T-helper 9 cell (primary cell): ENCODE measurements at places on chromosomes 2 and 18.

DNA sequence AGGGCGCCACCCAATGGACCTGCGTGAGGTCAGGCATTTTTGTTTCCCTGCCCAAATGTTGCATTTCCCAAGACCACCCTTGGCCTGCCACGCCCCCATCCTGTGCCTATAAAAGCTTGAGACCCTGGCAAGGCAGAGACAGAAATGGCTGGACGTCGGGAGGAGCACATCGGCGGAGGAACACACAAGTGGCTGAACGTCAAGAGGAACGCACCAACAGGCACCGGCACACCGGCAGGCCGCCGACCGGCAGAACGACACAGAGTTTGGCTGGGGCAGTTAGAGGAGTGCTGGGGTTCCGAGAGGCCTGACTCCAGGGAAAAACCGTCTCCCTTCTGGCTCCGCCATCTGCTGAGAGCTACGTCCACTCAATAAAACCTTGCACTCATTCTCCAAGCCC is 35.9 kb downstream of the DCDC2C start:
- DNase-seq, result no peak

DNA sequence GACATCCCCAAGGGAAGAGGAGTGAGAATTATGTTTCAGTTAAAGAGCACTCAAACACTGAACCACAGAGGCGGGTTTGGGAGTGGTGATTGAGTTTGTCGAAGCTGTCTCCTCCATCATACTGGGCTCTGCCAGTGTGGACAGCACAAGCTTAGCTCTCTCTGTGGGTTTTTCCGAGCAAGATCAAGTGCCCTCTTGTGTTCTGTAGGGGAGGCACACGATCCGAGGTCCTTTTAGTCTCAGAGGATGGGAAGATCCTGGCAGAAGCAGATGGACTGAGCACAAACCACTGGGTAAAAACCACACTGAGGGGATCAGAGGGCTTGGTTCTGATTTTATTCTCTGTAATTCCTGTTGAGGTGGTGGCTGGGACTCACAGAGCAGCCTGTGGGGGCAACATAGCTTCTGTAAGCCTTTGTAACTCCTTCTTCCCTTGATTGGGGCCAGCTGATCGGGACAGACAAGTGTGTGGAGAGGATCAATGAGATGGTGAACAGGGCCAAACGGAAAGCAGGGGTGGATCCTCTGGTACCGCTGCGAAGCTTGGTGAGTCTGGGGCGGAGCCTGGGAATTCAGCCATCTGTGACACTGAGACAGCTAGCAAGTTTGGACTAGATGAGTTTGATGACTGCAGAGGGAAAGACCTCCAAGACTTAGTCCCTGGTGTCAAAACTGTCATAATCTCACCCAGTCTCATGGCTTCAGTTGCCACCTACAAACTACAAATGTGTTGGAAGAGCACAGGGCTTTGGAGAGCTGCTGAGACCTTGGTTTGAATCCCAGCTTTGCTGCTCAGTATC is 2.0 kb downstream of the NAGK start:
- DNase-seq, result no peak

DNA sequence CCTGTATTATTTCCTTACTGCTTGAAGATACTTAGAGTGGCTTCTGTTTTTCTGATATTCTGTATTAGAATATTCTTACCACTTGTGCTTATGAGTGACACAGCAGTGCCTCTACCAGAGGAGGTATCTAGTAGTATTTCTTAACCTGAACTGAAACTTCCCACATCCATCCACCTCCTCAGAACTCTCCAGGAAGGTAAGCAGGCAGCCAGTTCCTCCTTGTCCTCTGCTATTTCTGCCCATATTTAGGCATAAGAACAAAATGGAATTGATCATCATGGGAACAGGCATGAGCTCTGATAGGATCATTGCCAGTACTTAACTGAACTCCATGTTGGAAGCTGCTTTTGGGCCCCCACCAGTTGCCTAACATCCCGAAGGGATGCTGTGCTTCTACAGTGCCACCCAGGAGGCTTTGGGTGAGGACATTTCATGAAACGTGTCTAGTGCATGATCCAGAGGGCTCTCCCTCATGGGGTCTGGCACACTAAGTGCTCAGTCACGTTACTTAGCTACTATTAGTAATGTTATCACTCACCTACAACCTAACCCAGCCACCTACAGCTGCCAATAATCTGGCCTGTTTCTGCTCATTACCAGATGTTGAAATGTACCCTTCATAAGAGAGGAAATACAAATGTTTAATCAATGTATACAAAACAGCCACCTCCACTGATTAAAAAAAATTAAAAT is 520.7 kb downstream of the EIPR1 start:
- DNase-seq, result no peak

DNA sequence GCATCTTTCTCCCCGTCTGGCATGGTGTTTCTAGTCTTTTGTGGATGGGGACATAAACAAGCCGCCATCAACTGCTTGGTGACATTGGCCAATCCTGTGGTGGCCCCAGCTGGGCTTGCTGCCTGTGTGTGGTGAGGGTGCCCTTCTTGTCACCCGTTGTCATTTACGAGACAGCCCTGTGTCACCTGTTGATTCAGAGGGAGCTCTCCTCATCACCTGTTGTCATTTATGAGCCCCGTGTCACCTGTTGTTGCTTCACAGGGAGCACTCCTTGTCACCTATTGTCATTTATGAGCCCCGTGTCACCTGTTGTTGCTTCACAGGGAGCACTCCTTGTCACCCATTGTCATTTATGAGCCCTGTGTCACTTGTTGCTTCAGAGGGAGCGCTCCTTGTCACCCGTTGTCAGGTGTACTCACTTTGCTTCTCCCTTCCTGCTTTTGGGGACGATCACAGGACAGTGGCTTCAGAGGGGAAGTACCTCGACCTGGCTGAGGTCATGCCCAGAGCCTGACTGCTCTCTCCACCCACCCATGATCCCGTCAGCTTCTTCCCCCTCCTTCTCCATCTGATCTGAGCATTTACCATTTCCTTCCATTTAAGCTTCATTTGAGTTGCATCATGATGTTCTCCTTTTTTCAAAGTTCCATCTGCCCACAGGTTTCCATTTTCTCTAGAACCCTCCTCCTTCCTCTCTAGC is 29.1 kb downstream of the HPCAL1 start:
- DNase-seq, result peak; percentile 31

- no peak for DNase-seq
Observed at GRCh38 chr2:226760412-226761194, 39.0 kb downstream of the IRS1 start.

DNA sequence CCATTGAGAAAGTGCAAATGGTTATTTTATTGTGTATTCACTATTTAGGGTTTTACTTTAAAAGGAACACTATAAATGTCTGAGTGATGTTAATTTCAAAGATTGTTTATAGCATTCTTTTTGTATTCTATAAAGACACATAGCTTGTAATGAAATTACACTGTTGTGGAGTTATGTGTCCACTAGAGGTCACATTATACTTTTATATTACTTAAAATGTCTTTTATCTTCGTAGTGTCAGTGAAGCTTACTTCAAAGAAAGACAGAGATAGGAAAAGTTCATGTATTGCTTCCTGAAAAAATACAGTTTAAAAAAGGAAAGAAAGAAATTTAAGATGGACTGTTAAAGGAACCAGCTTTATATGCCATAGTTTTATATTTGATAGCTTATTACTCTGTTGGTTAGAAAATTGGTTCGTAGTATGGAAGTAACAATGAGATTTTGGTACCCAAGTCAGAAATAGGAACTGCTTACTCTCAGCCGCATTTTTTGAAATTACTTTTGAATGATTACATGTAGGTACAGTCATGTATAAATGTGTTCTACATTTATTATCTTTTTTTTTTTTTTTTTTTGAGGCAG is 20.5 kb downstream of the APLF start:
- DNase-seq, result no peak

- DNase-seq, result no peak
Observed at GRCh38 chr2:40360652-40361051, 91.2 kb downstream of the SLC8A1 start.

GRCh38 chr2:237640493-237640998 is 13.2 kb downstream of the LRRFIP1 start:
- DNase-seq, result no peak

- DNase-seq, result no peak
Observed at GRCh38 chr2:29417630-29418029, 302.4 kb downstream of the CLIP4 start.

DNA sequence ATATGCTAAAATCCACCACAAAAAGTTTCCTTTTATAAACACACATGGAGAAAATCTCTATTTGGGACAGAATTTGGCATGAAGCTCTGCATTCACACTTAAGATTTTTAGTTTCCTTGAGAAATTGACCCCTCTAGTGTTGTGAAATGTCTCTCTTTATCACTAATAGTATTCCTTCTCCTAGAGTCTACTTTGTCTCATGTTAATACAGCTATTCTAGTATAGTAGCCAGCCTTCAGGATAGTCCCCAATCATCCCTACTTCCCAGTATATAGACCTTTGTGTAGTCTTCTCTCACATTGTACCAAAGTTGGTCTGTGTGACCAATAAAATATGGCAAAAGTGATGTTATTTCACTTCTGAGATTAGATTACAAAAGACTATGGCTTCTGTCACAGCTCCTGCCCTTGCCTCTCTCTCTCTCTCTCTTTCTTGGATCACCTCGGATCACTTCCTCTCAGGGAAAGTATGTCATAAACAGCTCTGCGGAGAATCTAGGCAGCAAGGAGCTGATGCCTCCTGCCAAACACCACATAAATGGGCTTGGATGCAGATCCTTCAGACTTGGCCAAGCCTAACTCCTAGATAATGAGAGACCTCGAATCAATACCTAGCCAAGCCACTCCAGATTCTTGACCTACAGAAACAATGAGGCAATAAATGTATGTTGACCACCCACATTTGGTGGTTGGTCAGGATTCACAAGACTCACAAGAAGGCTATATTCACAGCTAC is 59.7 kb upstream of the NABP1 start:
- no peak for DNase-seq

- DNase-seq, result no peak
Observed at GRCh38 chr2:23633966-23634365, 249.0 kb downstream of the KLHL29 start.

DNA sequence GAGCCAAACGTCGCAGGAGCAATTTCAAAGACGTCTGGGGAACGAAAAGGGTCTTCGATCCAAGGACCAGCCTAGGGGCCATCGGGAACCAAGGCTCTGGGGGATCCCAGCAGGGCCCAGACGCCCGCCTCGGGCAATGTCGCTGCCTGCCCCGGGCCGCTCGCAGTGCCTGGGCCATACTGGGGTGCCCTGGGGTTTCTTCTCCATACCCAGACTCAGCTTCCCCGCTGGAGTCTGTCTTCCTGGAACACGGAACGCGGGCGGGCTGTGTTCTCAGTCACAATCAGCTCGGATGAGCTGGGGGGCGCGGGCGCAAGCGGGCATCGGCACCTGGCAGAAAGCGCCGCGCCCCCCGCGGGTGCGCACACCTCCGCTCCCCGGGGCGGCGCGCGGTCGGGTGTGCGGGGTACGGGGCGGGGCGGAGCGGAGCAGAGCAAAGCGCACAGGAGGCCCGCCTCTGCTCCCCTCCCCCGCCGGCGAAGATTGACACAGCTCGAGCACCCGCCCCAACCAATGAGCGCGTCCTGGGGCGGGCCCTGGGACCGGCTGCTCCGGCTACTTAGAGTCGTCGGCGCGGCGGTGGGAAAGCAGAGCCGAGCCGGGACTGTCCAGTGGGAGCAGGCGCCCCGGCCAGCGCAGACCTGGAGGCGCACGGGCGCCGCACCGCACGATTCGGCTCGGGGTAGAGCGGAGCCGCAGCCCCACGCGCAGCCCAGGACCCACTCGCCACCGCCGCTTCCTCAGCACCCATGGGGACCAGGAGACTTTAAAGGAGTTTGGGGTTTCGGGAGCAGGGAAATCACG is at the start of gene LRATD1:
Gene LRATD1 (plus strand): TSS at position 585 of the 804 bp plus-strand sequence. CDS start 1,263 bp downstream, outside the sequence.
- no peak for DNase-seq
